ENCODE measurements at places on chromosomes 16 and 17. TPM values are rescaled to one million over a fixed set of nuclear protein-coding genes. Genes with fewer than 3 reads are reported as not detected.

IGF2BP1 gene
- total RNA-seq = 0.09 TPM

MCRIP2 gene
- 63.1 TPM for total RNA-seq

GRAPL gene
- 5.3 TPM for total RNA-seq

ZNF821 gene
- 9.2 TPM for total RNA-seq

ATXN2L gene
- 304 TPM for total RNA-seq

MEFV gene
- 0.18 TPM for total RNA-seq

MT1H gene
- not detected for total RNA-seq

CCL4 gene
- 136 TPM for total RNA-seq

TBC1D3G gene
- total RNA-seq = not detected

MSRB1 gene
- 35.0 TPM for total RNA-seq

DDX52 gene
- 43.4 TPM for total RNA-seq

TNK1 gene
- total RNA-seq = 4.0 TPM

ZNF785 gene
- 18.9 TPM for total RNA-seq

MRPL38 gene
- total RNA-seq = 139 TPM

NOL3 gene
- total RNA-seq = 27.3 TPM

DHRS7B gene
- total RNA-seq = 19.4 TPM

PRSS27 gene
- 1.8 TPM for total RNA-seq

CNEP1R1 gene
- 26.1 TPM for total RNA-seq

RNU2-1 gene
- total RNA-seq = 5,483 TPM

KRTAP2-3 gene
- total RNA-seq = not detected

KRT20 gene
- not detected for total RNA-seq

KRT14 gene
- total RNA-seq = not detected

PIK3R6 gene
- total RNA-seq = 9.8 TPM

GAS2L2 gene
- not detected for total RNA-seq

LRRC59 gene
- total RNA-seq = 119 TPM

FAM171A2 gene
- 0.32 TPM for total RNA-seq

EFNB3 gene
- total RNA-seq = not detected

AGRP gene
- not detected for total RNA-seq

ERI2 gene
- total RNA-seq = 14.4 TPM

GRIN2C gene
- total RNA-seq = 0.14 TPM

KRT17 gene
- not detected for total RNA-seq

RPS6KB1 gene
- 65.9 TPM for total RNA-seq

TSPAN10 gene
- 0.30 TPM for total RNA-seq

PLA2G10 gene
- total RNA-seq = not detected

SBK1 gene
- total RNA-seq = 1.3 TPM

PRSS33 gene
- not detected for total RNA-seq

KRT12 gene
- total RNA-seq = not detected

CETP gene
- not detected for total RNA-seq

EME1 gene
- total RNA-seq = 28.6 TPM

CDH16 gene
- total RNA-seq = not detected
